Fibroblast of lung (primary cell): ENCODE measurements at places on chromosomes 5 and 9. TPM values are rescaled to one million over a fixed set of nuclear protein-coding genes. Genes with fewer than 3 reads are reported as not detected.

Gene ZNF483
- 1.5 and 4.3 TPM in 2 replicates for total RNA-seq

Gene CCDC112
- 7.4 and 13.7 TPM in 2 replicates for total RNA-seq

Gene DIRAS2
- total RNA-seq, result 0.26 and 0.66 TPM in 2 replicates

Gene SOHLH1
- total RNA-seq, result not detected in 2 replicates

Gene OLFML2A
- 30.6 and 33.7 TPM in 2 replicates for total RNA-seq

Gene TLE4
- 9.8 and 13.5 TPM in 2 replicates for total RNA-seq

Gene SLC45A2
- under 0.01 TPM in 2 replicates for total RNA-seq

Gene SLC46A2
- total RNA-seq, result not detected in 2 replicates

Gene FAM151B
- total RNA-seq, result 3.9 and 4.8 TPM in 2 replicates

Gene FBXL7
- total RNA-seq, result 3.3 and 6.4 TPM in 2 replicates

Gene OGN
- 1.3 and 6.2 TPM in 2 replicates for total RNA-seq

Gene C9orf153
- total RNA-seq, result 0.17 and 0.51 TPM in 2 replicates
